ENCODE measurements at places on chromosomes 4 and X.

DNA sequence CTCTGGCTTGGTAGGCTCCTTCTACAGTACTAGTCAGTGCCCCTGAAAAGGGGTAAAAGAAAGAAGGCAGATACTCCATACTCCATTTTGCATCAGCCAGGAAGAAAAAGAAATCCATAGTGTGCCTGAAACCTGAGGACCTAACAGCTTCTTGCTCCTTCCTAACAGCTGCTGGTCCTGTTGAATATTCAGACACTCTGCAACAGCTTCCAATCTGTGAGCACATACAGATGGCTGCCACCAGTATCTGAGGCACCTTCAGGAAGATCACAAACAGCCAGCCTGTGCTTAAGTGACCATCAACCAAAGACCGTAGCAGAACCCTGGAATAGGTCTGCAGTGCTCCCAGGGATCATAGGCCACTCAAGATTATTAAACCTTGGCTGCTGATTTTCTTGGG, 4.3 kb downstream of the GIMD1 start:
- DNase-seq: no peak

DNA sequence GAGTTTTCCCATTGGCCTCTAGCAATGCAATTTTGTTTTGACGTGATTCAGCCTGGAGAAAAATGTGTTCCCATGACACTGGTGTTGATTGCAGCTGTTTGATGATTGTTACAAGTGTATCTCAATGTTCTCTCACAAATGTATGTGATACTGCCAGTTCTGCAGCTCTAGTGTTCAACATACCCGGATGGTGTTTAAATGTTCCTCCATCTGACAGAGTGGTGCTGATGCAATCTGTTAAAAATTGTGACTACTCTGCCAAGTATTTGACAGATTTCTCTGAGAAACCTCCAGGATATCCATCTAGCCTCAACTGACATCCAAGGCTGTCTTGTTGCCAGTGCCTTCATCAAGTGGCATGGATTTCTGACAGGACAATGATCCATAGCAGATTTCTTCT, 657.2 kb upstream of the DIAPH2 start:
- no peak for DNase-seq

DNA sequence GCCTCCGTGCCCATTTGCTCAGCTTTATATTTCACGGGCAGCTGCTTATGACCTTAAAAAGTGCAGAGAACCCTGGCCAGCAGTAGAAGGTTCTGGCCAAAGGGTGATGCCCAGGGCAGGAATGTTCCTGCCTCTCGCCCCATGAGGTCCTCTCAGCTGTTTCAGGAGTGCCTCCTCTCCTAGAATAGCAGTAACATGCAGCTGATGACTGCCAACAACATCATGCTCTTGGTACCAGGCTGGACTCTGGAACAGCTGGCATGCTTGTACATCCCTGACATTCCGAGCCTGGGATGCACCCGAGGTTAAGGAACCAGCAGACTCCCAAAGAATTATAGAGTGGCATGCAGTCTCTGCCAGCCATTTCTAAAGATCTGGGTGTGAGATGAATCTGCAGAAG, 11.7 kb upstream of the TENM3 start:
- no peak for DNase-seq

- no peak for DNase-seq
Measured at GRCh38 chr4:24287096-24287495, 297.3 kb downstream of the DHX15 start.

DNA sequence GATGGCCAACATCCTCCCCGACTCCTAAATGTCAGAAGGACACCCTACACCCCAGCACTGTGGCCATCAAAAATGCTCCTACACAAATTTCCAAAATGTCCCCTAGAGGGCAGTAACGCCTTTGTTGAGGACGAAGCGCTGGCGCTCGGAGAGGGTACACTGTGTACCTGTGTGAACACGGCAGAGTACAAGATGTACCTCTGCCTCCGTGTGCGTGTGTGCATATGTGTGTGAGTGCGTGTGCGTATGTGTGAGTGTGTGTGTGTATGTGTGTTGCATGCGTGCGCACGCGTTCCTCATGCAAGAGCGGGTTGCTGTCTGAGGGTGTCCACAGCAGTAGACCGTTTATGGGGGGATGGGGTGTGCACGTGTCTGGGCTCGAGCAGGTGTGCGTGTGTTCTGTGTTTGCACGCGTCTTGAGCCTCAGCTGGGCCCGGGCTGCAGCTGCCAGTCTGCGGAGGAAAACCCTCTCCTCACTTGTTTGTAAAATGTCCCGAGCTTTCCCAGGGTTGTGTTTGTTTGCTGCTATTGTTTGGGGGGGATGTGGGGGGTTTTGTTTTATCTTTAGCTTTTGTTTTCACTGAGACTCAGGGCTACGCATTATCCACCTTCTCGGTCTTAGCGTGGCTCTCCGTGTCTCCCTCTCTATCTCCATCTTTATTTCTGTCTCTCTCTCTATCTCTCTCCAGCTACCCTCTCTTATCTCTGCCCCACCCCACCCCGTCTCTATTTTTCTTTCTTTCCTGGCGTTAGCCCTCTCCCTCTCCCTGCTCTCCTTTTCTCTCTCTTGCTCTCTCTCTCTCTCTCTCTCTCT, 10.4 kb upstream of the TSPYL2 start:
- peak; percentile 56 for DNase-seq

- DNase-seq: no peak
Measured at GRCh38 chr4:107630185-107630705, 89.8 kb downstream of the PAPSS1 start.

DNA sequence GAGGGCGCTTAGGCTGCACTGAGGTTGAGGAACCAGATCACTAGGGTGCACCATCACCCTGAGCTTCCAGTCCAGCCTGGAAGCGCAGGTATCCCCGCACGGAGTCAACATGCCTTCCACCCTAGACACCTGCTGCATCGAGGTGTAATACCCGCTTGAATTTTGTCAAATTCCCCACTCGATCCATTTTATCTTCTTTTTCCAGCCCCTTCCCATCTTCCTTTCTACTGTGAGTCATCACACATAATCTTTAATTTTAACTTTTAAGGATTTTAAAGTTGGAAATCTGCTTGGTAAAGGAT, 821 bp downstream of the PLK4 start:
- DNase-seq: no peak

- no peak for DNase-seq
Measured at GRCh38 chr4:3387154-3387942, 54.4 kb upstream of the HGFAC start.

DNA sequence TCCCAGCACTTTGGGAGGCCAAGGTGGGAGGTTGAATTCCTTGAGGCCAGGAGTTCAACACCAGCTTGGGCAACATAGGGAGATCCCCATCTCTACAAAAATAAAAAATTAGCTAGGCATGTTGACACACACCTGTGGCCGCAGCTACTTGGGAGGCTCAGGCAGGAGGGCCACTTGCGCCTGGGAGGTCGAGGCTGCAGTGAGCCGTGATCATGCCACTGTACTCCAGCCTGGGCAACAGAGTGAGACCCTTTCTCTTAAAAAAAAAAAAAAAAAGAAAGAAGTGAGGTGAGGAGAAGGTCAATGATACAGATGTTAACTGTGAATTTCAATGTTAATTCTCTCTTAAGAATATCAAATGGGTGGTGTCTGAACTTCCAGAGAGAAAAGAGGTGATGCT, 15.1 kb upstream of the AP1S2 start:
- no peak for DNase-seq

DNA sequence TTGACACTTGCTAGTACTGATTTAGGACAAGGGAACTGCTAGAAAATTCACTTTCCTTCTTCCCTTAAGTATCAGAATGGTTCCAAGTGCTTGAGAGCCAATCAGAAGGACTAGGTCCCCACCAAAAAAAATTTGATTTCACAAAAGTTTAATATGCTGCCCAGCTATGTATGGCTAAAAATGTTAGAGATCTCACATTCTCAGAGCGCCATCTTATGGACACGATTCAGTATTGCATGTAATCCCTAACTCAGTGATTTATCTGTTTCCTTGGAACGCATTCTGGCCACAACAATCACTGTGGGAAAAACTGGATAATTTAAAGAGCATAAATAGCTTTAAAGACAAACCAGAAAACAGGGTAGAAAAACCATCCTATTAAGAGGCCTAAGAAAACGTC, 255.1 kb upstream of the GPC4 start:
- DNase-seq: peak; percentile 31

DNA sequence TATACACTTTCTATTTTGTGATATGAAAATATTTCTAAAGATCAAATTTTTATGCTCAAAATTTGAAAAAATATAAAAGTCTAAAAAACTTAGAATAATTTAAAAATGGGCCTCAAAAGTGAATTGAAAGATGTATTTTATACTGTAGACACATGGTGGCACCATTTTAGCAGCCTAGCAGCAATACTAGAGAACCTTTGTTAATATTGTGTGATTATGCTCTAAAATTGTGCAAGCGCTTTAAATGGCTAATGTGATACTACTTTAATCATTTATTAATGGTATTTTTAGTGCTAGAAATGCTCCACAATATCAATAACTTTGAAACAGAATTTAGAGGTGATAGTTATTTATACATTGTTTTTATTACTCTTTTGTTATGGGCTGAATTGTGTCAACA, 3.7 kb upstream of the GUF1 start:
- DNase-seq: no peak

- no peak for DNase-seq
Measured at GRCh38 chr4:168955674-168956073, 54.4 kb downstream of the CBR4 start.

- peak; percentile 7 for DNase-seq
Measured at GRCh38 chr4:94253036-94253435, 45.4 kb downstream of the SMARCAD1 start.

GRCh38 chr4:970046-970745, 3.2 kb downstream of the DGKQ start:
- no peak for DNase-seq

GRCh38 chr4:8414377-8414776, 26.1 kb downstream of the ACOX3 start:
- DNase-seq: no peak

DNA sequence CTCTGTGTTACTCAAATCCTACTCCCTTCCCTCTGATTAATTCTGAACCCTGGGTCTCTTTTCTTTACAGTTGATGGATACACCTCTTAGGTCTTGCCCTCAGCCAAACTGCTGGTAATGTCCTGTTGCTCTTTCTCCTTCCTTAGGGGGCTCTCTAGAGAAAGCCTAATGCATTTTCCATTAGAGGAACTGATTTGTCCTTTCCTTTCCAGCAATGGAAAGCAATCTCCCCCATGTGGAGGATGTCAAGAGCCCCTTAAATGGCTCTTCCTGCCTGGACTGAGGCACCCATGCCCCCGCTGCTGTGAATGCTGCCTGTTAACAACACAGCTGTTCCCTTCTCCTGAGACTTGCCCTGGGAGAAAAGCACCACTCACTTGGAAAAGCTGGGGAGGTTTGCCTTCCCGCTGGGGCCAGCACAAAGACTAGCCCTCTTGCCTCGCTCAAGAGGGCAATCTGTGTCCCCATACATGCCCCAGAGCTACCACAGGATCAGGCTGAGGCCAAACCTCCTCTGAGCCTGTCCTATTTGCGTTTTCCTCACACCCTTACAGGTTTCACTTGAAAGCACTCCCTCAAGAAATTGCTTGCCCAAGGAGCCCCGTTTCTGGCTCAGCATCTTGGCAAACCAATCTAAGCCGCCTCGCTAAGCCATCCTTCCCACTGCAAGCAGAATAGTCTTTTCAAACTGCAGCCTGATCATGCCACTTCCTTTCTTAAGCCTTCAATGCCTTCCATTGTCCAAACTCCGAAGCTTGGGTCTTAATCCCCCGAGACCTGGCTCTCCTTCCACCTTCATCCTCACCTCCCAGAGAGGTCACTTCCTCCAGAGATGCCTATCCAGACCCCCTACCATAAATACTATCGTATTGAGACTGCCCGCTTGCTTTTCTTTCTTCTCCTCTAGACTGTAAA, 23.2 kb upstream of the SMIM20 start:
- DNase-seq: no peak

GRCh38 chr4:111873801-111874200, 271.5 kb upstream of the FAM241A start:
- DNase-seq: no peak

- DNase-seq: peak; percentile 3
Measured at GRCh38 chr4:148415500-148415899, 26.7 kb downstream of the NR3C2 start.
